ENCODE measurements at places on chromosomes 5 and 9. TPM values are rescaled to one million over a fixed set of nuclear protein-coding genes. Genes with fewer than 3 reads are reported as not detected.

DNA sequence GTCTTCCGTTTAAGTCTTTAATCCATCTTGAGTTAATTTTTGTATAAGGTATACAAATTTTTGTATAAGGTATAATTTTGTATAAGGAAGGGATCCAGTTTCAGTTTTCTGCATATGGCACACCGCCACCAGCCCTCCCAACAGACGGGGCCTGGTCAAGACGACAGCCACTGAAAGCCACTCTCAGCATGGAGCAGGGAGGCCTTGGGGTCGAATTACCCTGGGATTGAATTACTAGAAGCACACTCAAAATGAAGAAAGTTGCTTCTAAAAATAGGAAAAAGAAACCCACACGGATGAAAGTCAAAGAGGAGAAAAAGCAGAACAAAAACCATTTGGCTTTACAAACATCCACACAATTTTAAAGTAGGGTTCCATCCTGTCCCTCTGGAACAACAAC lies 586.2 kb upstream of the ADAMTS16 start:
- DNase-seq, result no peak

- no peak for DNase-seq
Measured at GRCh38 chr9:109401169-109401989, 80.5 kb upstream of the EPB41L4B start.

DNA sequence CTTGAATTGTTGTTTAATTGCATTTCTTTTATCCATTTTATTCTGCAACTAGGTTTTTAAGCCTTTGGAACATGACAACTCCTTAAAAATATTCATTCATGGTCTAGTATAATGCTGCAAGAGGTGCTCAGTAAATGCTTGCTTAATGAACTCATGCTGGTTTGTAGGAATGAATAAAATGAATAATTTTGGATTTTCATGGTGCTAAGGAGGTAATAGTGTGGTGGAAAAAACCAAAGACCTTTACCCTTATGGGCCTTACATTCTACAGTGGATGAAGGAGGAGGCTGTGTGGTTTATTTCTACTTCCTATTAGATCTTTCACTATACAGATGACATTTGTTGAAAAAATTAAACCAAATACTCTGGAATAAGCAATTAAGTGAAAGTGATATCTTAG lies 43.4 kb downstream of the LRRTM2 start:
- DNase-seq, result no peak

DNA sequence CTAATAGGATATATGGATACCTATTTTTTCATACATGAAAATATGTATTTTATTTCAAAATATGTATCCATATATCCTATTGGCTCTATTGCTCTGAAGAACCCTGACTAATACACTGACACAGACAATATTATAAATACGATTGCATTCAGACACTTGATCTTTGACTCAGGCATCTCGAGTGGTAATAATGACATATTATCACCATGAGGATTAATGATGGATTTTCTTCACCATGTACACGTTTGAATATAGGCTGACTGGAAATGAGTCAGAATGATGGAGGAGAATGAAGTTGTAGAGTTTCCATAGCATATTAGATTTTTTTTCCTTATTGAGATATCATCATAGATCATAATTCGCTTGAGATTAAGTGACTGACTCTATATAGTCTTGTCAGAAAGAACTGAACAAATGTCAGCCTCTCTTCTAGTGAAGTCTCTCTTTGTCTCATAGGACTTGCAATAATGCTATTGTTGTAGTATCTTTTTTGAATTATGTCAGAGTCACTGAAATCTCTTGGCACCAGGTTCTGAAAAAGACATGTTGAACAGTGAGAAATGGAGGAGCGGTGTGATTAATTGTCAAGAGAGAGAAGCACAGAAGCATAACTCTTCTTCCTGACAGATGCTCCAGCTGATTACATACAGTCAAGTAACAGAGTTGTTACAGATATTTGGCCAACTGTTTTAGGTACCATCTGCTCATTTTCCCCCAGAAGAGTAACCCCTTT lies 41.4 kb upstream of the SLCO6A1 start:
- DNase-seq, result no peak

- DNase-seq, result no peak
Measured at GRCh38 chr5:179378441-179379271, 33.4 kb upstream of the ADAMTS2 start.

DNA sequence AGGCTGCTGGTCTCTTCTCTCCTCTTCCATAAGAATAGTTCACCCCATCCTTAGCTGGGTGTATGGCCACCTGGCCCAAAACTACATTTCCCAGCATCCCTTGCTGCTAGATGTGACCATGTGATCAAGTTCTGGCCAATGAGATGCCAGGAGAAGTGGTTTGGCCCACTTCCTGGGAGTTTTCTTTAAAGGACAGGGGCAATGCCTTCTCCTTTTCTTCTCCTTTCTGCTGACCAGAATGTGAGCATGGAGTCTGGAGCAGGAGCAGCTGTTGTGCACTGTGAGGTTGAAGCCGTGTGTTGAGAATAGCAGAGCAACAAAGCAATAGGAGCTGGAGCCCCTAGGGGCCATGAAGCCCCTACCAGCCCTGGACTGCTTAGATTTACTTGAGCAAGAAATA lies 36.8 kb downstream of the C9orf50 start:
- no peak for DNase-seq

DNA sequence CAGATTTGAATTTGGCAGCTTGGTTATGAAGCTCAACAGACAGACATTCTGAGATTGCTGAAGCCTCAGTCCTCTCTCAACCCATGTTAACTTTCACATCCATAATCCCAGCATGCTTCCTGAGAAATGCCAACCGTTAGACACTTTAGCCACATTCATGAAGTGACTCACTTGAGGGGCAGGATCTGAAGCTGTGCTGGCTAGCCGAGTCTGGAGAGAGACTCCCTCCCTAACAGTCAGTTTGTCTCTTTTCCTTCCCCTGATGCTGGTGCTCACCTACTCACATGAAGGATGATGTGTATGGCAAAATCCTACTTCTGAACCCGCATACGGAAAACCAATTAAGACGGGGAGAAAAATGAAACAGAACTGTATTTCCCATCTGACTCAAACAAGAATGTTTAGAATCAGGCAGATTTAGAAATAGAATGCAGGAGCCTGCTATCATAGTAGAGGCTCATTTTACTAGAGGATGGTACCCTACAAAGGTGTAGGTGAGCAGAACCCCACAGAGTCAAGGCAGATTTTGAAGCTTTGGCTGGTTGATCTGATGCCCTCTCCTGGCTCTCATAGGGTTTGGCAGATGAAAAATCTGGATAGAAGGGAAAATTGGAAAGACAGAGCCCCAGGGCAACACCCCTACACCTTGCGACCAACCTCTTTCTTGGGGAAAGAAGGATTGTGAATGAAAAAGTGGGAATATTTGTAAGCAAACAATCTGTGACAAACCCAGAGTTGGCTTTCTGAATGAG lies 150.9 kb upstream of the LHFPL2 start:
- DNase-seq, result no peak

GRCh38 chr5:38466424-38467189 lies 89.8 kb downstream of the LIFR start:
- peak; percentile 80 for DNase-seq

DNA sequence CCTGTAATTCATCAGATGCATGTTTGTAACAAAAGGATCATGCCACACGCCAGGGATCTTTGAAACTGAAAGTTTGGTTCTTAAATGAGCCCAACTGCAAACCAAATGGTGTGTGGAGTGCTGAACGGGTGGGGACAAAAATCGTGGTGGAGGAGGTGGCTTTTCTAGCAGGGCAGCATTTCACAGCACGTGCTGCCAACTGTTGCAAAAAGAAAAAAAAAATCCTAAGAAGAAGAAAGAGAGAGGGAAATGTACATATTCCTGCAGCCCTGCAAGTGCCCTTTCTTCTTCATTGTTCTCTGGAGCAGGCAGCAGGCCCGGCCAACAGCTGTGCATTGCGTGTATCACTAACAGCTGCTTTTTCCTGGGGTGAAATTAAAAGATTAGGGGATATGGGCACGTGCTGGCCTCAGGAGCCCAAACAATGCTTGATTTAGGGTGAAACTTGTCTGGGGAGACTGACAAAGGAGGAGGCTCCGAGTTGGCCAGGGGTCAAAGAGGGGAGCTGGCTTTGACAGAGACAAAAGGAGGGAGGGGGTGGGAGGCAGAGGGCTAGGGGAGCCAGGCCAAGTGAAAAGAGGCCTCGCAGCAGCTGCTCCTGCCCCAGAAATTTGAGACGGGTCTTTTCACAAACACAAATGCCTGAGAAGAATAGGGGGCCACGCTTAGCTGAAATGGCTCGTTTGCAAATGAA lies 73.0 kb downstream of the GADD45G start:
- DNase-seq, result no peak

DNA sequence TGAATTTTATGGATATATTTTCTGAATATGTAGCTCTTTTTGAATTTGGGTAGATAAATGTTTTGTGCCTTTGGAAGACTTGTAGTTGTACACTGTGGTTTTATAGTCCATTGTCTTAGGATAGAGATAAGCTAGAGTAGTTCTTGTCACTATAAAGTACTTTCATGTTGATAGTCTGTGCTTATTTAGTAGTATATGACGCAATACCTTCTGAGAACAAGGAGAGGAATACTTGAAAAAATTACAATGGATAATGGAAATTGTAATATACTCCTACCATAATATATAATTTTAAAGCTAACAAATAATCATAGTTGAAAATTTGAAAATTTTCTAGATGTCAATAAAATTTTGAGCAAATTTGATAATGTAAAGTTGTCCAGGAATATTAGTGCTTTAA lies 664.0 kb downstream of the TLE4 start:
- DNase-seq, result no peak

- DNase-seq, result no peak
Measured at GRCh38 chr5:42581845-42582244, 158.6 kb downstream of the GHR start.

PLCXD3 gene
- total RNA-seq, result 2.6 TPM

PCDHA12 gene
- 8.8 TPM for total RNA-seq

CYLC2 gene
- not detected for total RNA-seq

C8G gene
- total RNA-seq, result 1.1 TPM

GDA gene
- total RNA-seq, result 0.20 TPM

Data from upper lobe of right lung (tissue), 1 donor.